ENCODE measurements at places on chromosomes 1 and 21.

DNA sequence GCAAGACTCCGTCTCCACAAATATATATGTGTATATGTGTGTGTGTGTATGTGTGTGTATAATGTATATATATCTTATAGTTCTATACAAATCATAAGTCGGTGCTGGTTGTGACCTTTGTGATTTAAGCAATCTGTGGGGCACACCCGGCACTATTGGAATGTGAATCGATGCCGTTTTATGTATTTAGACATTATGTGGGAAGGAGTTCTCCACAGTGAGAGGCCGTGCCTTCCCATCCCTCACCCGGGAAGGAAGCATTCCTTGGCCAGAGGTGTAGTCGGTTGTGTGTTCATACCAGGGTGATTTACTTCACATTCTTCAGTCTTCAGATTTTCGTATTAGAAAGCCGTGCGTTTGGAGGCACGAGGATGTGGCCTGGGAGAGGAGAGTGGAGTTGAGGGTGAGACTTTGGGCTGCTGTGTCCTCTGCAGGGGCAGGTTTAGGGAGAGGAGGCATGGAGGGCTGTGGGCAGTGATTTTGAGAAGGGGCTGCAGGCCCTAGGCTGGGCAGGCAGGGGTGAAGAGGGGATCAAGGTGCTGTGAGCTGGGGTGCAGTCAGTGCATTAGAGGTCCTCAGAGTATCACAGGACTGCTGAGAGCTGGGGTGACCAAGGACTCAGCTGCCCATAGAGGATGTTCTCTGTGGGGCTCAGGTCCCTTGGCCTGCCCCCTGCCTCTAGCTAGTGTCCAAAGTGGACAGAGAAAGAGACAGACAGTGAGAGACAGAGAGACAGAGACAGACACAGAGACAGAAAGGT lies 57.7 kb downstream of the TRIM11 start:
- no peak for DNase-seq

DNA sequence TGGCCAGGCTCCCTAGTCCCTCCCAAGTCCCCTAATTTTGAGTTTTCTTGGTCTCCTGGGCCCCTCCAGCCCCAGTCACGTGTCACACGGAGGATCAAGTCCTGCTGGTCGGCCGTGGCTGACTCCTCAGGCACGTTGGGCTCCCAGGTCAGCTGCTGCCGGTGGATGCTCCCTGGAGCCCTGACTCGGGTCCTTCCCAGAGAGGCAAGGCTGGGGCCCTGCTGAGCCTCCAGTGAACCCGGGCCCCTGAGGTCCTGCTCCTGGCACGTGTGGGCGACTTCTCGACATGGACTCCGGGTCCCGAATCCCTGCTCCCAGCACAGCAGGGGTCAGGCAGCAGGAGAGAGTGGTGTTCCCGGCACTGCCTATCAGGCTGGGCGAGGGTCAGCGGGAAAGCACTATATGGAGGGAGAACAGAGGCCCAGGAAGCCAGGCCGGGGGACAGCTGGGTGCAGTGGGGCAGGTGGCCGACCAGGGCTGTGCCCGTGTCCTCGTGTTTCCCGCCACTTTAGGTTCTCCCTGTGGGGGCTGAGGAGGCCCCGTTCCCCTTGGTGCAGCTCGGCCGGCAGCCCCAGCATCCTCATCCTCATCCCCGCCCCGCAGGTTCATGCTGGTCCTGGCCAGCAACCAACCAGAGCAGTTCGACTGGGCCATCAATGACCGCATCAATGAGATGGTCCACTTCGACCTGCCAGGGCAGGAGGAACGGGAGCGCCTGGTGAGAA lies 13.2 kb downstream of the TMEM240 start:
- no peak for DNase-seq

DNA sequence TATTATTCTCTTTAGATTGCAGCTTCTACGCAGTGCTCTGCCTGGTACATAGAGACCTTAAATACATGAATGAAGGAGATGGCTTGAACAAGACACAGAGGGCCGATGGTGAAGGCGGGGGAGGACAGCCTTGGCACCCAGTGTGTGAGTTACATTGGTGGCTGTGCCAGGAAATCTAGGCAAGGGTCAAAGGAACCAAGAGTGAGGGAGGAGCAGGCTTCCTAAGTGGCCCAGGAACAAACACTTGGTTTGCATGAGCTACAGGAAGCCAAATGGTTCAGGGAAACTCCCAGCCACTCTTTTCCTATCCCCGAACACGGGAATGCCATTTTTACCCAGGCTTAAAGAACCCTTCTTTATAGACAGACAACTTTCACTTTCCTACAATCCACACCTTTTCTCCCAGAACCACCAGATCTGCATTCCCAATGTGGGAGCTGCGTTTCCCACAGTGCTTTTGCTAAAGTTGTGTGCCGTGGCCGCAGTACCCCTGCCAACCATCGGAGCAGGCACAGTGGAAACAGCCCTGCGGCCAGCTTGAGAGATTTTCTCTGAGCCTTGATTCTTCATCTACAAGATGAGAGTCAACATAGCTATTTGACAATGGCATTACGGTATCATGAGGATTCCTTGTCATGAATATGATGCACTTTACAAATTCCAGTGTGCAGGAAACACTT lies 3.5 kb upstream of the CLEC20A start:
- no peak for DNase-seq

DNA sequence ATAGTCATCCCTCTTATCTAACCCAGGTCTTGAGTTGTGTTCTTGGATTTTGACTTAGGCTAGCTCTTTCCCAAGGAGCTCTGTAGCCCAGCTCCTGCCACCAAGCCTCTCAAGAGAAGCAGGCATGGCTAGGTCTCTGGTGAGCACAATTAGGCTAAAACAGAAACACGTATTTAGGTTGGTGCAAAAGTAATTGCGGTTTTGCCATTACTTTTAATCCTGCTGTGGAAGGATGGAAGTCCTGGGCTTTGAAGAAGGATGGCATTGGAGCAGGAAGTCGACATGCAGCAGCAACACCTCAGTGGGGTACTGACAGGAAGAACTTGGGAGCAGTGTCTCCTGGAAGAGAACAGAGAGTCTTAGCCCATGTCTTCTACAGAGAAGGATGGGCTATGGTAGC lies 80.0 kb upstream of the CCDC190 start:
- DNase-seq, result no peak

GRCh38 chr1:100344774-100345173 lies 7.5 kb upstream of the CDC14A start:
- DNase-seq, result no peak

DNA sequence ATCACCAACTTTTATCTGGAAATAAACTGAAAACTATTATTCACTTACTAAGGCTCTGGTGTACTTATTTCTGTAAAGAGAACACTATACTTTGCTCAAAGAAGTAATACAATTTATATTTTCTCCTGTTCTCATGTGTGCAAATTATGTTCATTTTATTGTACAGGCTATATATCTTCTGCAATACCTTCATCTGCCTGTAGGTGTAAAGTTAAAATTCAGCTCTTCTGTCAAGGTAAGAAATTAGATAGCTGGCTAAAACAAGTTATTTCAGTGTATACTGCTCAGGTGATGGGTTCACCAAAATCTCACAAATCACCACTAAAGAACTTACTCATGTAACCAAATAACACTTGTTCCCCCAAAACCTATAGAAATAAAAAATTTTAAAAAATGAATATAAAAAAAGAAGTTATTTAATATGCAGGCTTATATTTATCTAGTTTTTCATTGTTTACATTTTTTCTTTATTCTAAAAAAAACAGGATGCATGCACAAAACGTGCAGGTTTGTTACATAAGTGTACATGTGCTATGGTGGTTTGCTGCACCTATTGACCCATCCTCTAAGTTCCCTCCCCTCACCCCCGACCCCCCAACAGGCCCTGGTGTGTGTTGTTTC lies 81.5 kb downstream of the PTGER3 start:
- peak; percentile 10 for DNase-seq

GRCh38 chr1:3356827-3357460 lies 97.5 kb upstream of the ARHGEF16 start:
- DNase-seq, result no peak

DNA sequence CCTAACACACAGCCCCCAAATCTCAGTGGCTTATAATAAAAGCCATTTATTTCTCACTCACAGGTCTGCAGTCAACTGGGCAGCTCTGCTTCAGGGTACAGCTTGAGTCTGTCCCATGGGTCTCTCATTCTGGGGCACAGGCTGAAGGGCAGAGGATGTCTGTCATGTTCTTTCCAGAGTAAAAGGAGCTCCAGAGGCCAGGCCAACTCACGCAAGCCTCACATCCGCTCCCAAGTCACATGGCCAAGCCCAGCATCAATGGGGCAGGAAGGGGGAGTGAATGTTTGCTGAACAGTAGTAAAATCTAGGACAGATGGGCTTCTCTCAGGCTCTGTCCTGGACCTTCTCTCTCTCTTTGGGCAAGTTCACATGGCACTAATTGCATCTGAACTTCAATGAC lies 7.1 kb upstream of the SSBP3 start:
- DNase-seq, result no peak

DNA sequence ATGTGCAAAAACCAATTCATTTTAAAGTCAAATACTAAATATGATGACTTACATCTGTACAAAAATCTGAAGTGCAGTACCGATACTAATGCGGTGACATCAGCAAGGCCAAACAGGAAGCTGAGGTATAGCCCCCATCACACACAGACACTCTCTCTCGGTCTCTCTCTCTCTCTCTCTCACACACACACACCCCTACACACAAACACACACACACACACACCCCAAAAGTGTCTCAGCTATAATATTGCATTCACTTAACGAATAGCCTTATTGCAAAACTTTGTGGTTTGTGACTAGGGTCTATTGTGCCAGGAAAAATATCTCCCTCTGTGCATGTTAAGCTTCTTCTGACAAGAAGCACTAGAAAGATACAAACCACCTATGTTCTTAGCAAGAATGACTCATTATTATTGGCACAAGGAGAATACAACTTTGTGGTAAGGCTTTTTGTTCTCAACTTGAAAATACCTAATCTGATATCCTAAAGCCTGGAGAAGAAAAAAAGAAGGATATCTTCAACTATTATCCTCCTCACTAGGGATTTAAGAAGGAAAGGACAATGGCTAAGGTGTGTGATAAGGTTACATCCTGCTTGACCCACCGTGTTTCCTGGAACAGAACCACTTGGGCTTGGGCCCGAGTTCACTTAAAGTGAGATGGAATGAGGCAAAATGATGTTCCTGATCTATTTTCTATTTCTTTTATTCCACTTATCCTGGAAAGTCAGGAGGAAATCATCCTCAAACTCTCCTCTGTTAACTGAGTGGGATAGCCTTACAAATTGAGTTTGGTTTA lies 107.1 kb downstream of the NIBAN1 start:
- DNase-seq, result no peak

- no peak for DNase-seq
Measured at GRCh38 chr1:12604114-12604874, 13.7 kb downstream of the DHRS3 start.

- DNase-seq, result no peak
Measured at GRCh38 chr1:243819438-243819839, 30.6 kb downstream of the AKT3 start.

DNA sequence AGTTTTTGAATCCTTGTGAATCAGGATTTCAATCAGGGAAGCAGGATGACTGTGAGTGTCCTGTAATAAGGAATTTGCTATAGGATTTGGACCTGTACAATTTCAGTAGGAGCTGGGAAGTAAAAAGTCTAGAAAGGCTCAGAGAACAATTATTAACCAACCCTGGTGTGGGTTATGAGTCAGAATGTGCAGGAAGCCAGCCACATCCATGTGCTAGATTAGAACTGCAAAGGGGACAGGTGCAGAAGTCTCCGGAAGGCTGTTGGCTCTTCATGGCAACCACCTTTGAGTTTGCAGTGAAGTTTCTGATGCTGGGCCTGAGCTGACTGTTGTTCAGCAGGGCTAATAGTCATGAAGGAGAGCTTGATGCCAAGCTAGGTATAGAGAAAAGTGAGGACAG lies 70.7 kb downstream of the SPATA46 start:
- no peak for DNase-seq

DNA sequence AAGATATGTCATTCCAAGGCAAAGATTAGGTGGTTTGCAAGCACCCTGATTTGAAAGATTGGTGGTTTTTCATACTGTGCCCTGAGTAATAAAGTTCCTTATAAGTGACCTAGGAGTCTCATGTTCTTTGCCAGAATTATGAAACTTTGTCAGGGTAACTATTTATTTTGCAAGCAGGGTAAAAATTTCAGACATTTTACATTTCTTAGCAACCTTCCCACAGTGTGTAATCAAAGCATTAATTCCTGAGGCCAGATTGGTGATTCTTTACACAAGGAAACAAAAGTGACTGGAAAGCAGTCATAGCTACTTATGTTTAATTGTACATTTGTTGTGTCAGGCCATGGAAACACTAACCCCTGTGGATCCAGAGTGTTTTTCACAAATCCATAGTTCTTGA lies 998.0 kb upstream of the B3GALT2 start:
- DNase-seq, result no peak

GRCh38 chr1:202107321-202107761 lies 15.4 kb upstream of the GPR37L1 start:
- peak; percentile 61 for DNase-seq

DNA sequence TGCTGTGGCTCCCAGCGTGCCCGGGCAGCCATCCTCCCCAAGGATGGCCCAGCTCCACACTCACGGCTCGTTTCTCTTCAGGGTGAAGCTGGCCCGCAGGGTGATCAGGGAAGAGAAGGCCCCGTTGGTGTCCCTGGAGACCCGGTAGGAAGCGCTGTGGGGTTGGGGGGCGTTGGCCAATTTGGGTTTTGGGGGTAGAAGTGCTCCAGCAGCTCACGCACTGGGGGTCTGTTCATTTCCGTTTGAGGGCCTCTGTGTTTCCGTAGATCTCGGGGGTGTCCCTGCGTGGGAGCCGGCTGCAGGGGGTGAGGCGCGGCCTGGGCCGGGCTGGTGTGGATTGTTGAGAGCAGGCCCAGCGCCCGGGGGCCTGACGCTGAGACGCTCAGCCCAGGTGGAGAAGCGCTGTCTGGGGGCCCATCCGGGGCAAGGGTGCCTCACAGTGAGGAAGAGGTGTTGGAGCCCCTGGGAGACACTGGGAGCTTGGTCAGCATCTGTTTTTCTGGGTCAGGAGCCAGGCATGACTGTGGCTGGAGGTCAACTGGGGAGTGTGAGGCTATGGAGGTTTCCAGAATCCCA lies 12.6 kb downstream of the COL6A1 start:
- no peak for DNase-seq

DNA sequence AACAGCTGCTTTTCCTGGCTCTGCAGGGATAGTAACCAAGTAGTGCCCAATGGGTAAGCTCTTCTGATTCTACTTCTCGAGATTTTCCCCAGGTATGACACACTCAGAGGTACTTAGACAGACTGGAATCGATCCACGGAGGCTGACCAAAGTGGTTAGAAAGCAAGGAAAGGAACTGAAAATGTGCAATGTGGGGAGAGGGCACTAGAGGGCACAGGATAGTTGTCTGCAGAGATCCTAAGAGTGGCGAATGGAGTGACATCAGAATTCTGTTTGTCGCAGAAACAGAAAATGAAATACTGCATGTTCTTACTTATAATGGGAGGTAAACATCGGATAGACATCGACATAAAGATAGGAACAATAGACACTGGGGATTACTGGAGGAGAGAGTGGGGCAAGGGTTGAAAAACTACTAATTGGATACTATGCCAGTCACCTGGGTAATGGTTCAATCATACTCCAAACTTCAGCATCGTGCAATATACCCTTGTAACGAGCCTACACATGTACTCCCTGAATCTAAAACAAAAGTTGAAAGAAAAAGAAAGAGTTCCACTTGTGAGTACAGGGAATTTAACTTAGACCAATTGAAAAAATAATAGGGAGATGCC lies 23.3 kb downstream of the CYP2J2 start:
- DNase-seq, result peak; percentile 9

GRCh38 chr1:25022361-25023189 lies 92.5 kb upstream of the RUNX3 start:
- DNase-seq, result peak; percentile 17
